ENCODE measurements at places on chromosomes 13 and 19.

DNA sequence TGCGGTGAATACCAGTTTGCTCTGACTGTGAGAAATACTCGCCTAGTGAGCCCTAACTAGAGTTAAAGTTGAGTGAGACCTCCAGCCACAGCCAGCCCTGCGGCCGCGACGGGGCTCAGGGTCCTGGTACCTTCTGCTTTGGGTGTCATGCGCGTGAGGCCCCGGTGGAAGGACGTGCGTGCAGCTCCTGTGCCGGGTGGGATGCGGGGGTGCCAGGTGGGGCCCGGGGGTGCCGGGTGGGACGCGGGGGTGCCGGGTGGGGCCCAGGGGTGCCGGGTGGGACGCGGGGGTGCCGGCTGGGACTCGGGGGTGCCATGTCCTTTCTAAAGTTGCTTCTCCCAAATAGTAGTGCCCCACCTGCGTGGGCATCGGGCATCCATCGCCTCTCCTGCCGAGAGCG is 8.5 kb upstream of the TMPRSS9 start:
- DNase-seq: no peak

GRCh38 chr13:41582027-41582463 is 124.7 kb downstream of the RGCC start:
- peak; percentile 59 for DNase-seq

DNA sequence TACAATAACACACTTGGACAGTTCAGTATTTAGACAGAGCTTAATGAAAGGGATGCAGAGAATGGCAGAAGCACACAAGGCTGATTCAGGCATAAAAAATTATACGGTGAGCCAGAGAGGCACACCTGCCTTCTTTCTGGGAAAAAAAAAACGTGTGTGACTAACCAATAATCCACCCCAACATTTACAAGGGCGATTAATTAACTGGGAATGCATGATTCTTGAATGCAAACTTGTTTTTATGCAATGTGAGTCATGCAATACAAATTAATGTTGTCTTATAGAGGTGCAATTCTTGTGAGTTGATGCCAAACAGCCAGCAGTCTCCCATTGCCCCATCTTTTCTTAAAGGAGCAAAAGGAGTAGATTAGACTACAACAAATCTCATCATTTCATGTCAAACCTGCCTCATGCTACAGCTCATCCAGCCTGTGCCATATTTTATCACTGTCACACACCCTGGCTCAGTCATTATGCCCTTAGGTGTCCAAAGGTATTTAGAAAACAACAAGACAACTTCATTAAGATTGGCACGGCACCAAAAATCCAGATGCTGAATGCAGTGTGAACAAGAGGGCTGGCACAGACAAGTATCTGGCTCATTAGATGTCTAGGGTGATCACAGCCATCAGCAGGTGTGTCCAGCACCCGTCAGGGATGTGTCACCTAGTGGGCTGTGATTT is 721.1 kb downstream of the EFNB2 start:
- DNase-seq: no peak

GRCh38 chr19:58558623-58559274 is 338 bp upstream of the UBE2M start:
- peak; percentile 100 for DNase-seq

GRCh38 chr13:98443329-98443728 is 133.6 kb downstream of the STK24 start:
- peak; percentile 98 for DNase-seq

GRCh38 chr13:98719527-98720250 is 32.8 kb downstream of the SLC15A1 start:
- no peak for DNase-seq

GRCh38 chr19:11152318-11153062 is 3.1 kb downstream of the SPC24 start:
- DNase-seq: peak; percentile 95

GRCh38 chr13:50838031-50838430 is 5.5 kb downstream of the DLEU7 start:
- no peak for DNase-seq

DNA sequence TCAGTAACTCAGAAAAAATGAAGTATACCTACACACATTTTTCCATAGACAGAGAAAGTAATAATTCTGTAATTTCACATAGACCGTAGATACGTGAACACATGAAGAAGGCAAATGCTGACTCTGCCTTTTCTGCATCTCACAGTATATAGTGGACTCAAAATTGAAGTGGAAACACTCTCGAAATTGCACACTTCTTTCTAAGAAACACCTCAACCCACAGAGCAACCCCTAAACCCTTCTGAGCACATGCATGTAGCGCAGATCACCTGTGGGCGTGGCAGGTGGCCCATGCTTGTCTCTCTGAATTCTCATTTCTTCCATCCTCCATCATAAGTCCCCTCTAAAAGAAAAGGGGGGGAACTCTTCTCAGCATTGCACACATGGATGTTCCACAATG is 34.7 kb downstream of the COL4A1 start:
- no peak for DNase-seq

GRCh38 chr19:3618144-3618810 is 8.3 kb downstream of the CACTIN start:
- DNase-seq: peak; percentile 99

- no peak for DNase-seq
These were observed at the start of gene RDH8 for GRCh38 chr19:10013316-10013715. RDH8 (plus strand) TSS chr19:10013483; CDS start chr19:10013498, 15 bp downstream.

GRCh38 chr13:100138859-100139491 is 50.1 kb downstream of the PCCA start:
- peak; percentile 19 for DNase-seq

DNA sequence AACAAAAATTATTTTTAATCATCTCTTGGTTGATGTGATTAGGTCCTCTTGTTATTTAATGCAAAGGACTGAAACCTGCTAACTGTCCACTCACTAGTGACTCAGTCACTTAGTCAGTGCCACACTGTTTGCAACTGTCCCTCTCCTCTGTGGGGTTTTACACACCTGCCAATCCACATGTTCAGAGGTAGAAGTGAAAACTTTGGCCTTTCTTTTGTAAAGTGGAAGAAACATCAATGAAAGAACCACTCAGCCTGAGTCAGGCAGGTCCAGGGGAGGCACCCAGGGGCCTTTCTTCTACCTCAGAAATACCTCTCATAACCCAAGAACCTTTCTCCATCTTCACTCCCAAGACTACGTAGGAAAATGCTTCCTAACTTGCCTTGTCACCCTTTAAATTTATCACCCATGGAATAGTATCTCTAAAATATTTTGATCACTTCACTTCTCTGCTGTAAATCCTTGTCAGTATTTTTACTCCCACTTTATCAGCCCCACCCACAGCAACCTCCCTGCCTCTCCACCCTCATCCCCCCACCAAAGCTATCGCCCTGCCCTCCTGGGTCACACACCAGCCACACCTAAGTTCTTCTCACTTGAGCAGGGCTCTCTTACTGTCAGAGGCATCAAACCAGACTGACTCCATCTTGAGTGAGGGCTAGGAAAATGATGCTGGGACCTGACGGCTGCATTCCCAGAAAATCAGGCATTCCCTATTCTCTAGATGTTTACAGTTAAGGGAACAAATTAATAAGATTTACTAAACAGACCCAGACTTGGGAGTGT is 29.6 kb upstream of the EEF1AKMT1 start:
- DNase-seq: no peak

DNA sequence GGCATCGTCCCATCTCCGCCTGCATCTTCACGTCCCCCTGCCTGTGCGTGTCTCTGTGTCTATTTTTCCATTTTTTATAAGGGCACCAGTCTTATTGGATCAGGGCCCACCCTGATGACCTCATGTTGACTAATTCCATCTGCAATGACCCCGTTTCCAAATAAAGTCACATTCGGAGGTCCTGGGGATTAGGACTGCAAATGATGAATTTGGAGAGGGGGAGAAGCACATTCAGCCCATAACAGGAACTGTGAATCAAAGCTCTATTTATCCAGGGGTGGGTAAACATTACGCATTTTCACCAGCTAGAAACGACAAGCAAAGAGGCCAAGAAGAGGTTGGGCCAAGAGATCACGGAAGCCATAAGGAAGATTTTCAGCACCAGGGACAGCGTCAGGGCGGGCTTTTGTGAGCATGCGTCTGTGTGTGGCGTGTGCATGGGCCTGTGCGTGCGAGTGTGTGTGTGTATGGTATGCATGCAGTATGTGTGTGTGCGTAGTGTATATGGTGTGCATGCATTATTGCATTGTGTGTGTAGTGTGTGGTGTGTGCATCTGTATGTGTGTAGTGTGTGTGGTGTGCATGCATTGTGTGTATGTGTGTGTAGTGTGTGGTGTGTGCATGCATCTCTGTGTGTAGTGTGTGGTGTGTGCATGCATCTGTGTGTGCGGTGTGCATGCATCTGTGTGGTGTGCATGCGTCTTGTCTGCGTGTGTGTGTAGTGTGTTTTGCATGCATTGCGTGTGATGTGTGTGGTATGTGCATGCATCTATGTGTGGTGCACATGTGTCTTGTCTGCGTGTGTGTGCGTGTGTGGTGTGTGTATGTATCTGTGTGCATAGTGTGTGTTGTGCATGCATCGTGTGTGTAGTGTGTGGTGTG is 19.6 kb downstream of the CELF5 start:
- DNase-seq: peak; percentile 81

DNA sequence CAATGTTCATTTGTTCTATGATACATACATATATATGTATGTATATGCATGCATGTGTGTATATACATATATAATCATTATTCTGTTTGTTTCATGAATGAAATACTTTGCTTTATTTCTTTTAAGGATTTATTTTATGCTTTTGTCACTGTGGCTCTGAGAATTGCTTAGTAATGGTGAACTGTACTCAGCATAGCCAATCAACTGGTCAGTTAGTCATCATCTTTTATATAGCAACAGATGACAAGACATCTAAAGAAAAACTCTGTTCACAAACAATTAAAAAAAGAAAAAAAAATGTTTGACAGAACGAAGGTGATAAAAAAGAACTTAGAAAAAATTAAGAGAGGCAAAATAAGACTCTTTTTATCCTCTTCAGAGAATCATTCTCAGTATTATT is 1440.3 kb downstream of the PCDH9 start:
- DNase-seq: peak; percentile 73

- no peak for DNase-seq
These were observed 512.2 kb downstream of the LMO7 start for GRCh38 chr13:76148374-76148773.

DNA sequence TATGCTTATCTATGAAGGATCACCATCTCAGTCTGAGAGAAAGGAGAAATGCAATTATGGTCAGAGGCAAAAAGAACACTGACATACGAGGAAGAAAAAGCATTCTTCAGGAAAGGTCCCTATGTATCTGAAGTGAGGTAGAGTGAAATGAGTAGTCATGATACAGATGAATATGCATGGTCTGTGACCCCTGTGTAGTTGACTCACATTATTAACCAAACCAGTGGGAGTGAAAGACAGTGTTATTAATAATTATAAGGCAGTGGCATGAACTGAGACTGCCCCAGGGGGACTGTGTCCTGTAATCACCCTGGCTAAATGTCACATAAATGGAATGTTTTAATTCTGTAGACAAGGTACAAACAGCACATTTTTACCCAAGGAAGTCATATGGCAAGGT is 1320.2 kb upstream of the PCDH9 start:
- DNase-seq: no peak

Measured in osteoblast (primary cell).